T-helper 9 cell (primary cell): ENCODE measurements at places on chromosomes 4 and X.
A peak's percentile ranks its signal among the peaks of the same experiment; 100 is the strongest.

GRCh38 chr4:111854494-111855087, 290.7 kb upstream of the FAM241A start:
- no peak for DNase-seq

- DNase-seq, result no peak
Observed at GRCh38 chr4:87235020-87235671, 14.7 kb upstream of the KLHL8 start.

DNA sequence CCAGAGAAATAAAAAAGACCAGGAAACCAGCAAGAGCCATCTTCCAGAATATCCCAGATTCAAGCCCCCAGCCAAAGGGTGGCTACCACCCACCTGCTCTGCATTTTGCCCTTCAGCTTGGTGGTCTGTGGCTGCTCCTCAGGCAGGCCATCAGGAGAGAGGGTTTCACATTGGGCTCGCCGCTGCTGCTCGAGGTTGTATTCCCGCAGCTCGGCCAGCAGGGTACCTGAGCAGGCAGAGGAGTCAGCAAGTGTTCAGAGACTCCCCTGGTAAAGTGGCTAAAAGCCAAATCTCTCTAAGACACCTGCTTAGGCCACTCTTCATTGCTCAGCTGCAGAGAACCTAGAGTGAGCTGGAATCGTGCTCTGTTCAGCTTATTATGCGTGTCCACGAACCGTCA, 110.8 kb upstream of the HSD17B10 start:
- DNase-seq, result no peak

DNA sequence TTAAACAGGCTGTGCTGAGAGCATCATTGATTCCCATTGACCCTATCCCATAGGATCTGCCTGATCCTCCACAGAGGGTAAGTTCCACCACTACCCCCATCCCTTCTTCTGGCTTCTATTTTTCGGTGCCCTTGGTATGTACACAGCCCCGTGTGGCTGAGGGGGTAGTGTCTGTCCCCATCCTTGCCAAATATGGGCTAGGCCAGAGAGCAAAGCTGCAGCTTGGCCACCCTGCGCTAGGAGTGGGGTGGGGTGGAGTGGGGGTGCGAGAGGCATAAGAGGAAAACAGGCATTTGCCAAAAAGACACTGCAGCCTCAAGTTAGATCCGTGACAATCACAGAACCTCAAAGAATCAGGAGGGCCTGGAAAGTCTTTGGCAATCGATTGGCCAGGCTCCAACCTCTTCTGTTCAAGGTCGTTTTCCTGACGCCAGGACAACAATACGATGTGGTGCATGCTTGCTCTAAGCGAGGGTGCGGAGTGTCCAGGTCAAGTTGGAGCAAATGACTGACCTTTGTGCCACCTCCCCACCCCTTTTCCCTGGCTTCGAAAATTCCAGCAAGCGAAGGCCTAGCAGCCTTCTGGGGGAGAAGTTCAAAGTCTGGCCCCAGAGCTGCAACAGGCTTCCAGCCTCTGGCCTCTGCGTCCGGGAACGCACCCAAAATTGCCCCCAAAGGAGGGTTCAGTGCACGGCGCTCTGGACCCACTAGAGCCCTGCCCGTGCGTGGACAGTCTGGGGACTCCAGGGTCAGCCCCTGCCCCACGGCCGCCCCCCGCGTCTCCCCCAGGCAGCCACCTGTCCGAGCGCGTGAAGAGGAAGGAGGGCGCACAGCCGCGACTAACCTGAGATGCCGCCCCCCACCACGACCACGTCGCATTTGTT, 598 bp downstream of the MAOB start:
- no peak for DNase-seq

DNA sequence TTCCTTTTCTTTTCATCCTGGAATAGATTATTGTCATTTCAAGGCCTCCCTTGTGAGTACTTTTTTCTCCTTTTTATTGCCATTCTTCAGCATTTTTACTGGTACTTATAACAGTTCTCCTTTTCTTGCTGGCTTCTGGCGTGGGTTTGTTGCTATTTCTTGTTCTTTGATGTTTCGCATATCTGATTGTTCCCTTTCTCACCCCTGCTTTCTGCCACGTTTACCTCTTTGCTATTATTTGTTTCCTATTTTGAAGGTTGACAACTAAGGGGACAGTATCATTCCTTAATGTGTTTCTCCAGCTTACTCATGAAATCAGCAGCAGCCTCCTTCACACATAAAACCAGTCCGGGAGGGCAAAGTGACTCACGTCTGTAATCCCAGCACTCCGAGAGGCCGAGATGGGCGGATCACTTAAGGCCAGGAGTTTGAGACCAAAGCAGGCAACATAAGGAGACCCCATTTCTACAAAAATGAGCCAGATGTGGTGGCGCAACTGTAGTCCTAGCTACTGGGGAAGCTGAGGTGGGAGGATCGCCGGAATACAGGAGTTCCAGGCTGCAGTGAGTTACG, 72.6 kb downstream of the DMD start:
- no peak for DNase-seq

- no peak for DNase-seq
Observed at GRCh38 chrX:149493567-149494562, 11.2 kb downstream of the IDS start.

- DNase-seq, result peak; percentile 13
Observed at GRCh38 chr4:98260047-98260578, 1.1 kb upstream of the RAP1GDS1 start.

- DNase-seq, result no peak
Observed at GRCh38 chr4:184732126-184732525, 1.8 kb downstream of the CENPU start.

GRCh38 chr4:117135634-117136354, 50.4 kb upstream of the TRAM1L1 start:
- no peak for DNase-seq

- no peak for DNase-seq
Observed at GRCh38 chr4:141220271-141220670, 424 bp upstream of the ZNF330 start.

DNA sequence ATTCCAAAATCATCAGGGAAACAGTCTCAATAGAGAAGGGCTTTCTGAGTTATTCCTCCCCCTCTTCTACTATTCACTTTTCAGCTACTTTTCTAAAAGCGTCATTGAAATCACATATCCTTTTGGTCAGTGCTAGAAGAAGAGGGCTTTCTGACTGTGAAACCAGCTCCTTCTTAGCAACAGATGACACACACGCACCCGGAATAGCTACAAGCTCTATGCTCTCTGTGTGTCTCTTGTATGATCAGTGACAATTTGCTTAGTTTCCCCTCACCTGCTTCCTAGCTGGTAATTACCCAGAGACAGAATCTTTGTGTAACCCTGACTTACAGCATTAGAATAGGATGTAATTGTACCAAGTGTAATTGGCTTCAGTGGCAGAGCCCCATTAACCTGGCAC, 268.1 kb upstream of the SLITRK2 start:
- DNase-seq, result no peak

DNA sequence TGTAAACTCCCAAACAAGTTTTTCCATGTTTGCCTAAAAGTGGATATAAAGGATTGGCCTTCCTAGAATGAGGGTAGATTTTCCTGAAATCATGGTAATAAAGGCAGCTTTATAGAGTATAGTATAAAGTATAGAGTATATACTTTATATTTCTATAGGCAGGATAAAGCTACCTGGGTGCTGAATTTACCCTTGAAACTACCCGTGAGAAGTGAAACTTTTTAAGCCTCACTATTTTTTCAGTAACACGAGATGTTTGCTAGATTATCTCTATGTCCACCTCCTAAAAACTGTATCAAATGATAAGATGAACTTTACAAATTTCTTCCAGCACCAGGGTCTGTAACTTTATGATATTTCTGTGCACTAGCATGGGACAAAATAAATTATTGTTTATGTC, 340.0 kb upstream of the GALNTL6 start:
- DNase-seq, result no peak

DNA sequence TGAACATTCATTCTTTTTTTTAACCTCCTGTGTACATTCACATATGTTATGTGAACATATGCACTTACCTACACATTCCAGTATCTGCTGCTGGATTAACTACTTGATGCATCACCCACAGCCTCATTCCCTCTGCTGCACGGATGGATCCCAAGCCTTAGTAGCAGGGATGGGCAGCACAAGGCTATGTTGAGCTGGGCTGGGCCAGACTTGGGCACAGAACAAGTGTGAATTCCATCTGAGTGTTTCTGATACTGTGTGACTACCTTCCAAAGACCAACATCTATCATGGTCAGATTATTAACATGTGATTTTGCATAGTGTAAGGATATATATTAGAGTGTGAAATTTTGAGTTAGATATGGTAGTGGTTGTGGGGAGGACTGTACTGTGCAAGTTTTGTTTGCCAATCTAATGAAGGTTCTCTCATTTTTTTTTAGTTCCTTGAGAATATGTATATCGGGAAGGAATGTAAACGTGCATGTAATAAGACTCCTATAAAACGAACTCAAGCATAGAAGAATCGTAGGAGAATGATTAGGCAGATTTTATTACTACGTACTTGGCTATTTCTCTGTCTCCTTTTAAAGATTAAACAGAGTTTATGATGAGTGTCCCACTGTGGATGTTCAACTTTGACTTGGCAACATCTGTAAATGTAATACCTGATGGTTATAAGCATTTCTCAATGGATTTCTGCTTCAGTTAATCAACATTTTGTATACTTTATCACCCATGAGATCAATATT, 23.4 kb upstream of the STBD1 start:
- no peak for DNase-seq

- DNase-seq, result no peak
Observed at GRCh38 chr4:61533140-61533539, 333.0 kb downstream of the ADGRL3 start.

DNA sequence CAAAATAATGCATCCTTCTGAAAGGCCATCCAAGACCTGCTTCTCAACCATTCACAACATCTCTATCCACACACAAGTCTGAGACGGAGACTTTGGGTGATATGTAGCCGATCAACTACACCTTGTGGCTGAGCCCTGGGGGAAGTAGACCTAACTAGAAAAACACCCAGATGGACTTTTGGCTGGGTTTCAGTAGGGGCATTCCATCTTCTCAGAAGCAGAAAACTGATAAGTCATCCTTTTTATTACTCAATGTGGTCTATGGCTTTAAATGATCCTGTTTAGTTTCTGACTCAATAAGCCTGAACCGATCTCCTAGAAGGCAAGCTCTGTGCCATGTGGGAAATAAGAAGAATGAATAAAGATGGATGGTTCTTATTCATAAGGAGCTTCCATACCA, 82.5 kb upstream of the AFF2 start:
- no peak for DNase-seq

GRCh38 chr4:42339935-42340406, 57.3 kb upstream of the SHISA3 start:
- DNase-seq, result no peak

- DNase-seq, result no peak
Observed at GRCh38 chr4:136855886-136856285, 676.4 kb downstream of the PCDH18 start.

DNA sequence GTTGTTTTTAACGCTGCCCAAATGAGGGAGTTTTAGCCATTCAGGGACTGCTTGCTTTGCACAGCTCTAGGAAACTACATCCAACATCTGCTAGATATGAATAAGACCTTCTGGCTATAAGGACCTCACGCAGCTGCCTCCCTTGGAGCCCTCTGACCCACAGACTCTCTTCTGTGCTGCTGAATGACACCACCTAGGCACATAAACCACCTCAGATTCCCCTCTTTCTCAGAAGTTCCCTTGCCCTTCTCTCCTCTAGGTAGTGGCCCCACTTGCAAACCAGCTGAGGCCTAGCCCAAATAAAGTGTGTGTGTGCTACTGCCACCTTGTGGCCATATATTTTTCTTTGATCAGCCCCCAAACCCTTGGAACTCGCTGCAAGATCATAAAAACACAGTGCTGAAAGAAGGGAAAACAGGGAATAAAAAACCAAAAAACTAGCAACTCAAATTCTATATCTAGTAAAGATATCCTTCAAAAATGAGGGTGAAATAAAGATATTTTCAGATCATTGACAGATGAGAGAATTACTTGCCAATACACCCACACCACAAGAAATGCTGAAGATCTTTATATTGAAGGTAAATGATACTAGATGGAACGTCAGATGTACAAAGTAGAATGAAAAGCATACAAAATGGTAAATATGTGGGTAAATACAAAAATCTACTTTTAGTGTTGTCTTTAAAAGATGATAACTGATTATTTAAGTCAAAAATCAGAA, 265.9 kb downstream of the ADAMTS3 start:
- DNase-seq, result peak; percentile 14

DNA sequence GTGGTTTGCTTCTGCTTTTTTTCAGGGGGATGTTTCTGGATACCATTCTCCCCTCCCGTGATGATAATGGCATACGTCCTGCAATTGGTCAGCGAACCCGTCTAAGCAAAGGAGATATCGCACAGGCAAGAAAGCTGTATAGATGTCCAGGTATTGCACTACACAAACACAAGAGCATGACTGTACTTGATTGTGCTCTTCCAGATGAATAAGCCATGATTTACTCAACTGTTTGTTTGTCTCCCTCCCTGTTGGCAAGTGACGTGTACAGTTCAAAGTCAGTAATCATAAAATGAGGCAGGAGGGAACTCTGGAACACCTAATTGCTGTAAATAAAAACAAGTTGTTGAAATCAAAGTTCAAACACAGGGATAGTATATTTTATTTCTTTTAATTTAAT, 141.4 kb downstream of the TLL1 start:
- no peak for DNase-seq

DNA sequence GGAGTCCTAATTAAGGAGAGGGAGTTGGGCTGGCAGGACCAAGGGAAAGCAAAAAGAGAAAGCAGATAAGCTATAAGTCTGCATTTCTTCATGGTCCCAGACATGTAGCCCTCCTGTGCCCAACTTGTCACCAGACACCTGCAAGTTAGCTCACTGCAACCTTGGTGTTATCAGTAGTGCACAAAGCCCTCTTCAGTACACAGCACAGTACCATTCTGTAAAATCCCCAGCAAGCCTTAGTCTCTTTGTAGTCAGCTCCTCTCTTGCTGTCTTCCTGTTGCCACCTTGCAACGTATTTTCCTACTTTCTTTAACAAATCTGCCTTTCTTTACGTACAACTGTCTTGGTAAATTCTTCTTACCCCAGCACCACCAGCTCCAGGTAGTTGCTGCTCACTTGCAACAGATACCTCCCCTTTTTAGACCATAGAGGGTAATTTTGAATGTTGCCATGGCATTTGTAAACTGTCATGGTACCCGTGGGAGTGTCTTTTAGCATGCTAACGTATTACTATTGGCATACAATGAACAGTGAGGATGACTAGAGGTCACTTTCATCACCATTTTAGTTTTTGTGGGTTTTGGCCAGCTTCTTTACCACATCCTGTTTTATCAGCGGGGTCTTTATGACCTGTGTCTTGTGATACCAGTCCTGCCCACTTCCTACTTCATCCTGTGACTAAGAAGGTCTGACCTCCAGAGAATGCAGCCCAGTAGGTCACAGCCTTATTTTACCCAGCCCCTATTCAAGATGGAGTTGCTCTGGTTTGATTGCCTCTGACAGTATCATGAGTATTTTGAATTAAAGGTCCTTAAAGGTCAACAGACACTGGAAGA, 28.3 kb upstream of the AP1S2 start:
- DNase-seq, result no peak

DNA sequence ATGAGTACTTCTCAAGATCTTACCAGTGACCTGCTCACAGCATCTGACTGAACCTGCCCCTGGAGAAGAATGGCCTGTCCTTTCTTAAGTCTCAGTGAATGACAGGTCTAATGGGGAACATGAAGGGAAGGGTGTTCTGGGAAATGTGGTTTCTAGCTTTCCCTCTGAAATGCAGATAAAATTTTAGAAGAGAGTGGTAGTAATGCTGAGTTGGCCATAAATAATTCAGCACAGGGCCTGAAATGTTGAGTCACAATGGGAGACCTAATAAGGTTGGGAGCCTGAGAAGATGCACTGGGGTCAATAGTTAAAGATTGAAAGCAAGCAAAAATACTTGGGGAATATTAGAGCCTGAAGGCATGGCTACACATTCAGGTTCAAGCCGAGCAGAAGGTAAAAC, 214.9 kb upstream of the ARHGAP24 start:
- no peak for DNase-seq
